ENCODE measurements at places on chromosomes 11 and 22.
A peak's percentile ranks its signal among the peaks of the same experiment; 100 is the strongest.

GRCh38 chr11:81104051-81104450 lies 1629.6 kb downstream of the FAM181B start:
- no peak for DNase-seq

GRCh38 chr11:58135171-58135570 lies 9.8 kb upstream of the OR9I1 start:
- DNase-seq = no peak

DNA sequence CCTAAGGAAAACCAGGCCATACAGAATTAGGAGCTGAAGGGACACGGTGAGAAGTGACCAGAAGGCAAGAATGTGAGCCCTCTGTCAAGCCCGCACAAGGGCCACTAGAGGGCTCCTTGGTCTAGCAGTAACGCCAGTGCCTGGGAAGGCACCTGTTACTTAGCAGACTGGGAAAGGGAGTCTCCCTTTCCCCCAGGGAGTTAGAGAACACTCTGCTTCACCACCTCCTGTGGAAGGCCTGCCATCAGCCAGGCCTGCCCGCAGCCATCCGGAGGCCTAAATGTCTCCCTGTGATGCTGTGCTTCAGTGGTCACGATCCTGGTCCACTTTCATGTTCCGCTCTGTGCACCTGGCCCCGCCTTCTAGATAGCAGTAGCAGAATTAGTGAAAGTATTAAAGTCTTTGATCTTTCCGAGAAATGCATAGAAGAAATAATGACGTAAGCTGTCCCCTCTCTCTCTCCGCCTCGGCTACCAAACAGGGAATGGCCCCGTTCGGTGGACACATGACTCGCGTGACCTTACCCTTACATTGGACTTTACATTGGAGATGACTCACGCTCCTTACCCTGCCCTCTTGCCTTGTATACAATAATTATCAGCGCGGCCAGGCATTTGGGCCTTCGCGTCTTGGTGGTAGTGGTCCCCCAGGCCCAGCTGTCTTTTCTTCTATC lies 10.7 kb upstream of the GSTP1 start:
- no peak for DNase-seq

GRCh38 chr22:42596863-42597530 lies 17.7 kb downstream of the POLDIP3 start:
- DNase-seq = no peak

- no peak for DNase-seq
Observed at GRCh38 chr22:19179497-19180048, 1.0 kb upstream of the SLC25A1 start.

DNA sequence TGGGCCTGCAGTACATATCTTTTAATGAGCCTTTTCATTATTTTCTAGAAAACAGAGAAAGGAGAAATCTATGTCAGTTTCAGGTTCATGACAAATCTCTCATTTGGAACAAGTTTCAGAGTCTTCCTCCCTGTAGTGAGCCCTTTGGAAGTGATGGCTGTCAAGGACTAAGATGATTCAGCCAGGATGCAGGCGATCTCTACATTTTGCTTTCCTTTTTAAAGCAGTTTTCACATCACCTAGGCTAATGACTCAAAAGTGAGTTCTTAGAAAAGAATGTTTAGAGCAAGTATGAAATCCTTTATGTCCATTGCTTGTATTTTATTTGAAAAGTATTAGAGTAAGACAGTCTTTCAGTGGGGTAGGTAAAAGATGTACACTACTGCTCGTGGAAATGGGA lies 130.1 kb downstream of the TRPC6 start:
- no peak for DNase-seq

GRCh38 chr11:1256257-1257045 lies 33.6 kb downstream of the MUC5B start:
- DNase-seq = no peak

GRCh38 chr11:62573006-62573591 lies 592 bp downstream of the EEF1G start:
- DNase-seq = no peak

- no peak for DNase-seq
Observed at GRCh38 chr22:39984006-39984405, 10.7 kb upstream of the FAM83F start.

GRCh38 chr11:78210000-78210608 lies 21.4 kb downstream of the USP35 start:
- no peak for DNase-seq

GRCh38 chr11:66548041-66548440 lies 1.3 kb downstream of the ACTN3 start:
- DNase-seq = no peak

- no peak for DNase-seq
Observed at GRCh38 chr22:47388331-47388730, 625.9 kb downstream of the TBC1D22A start.

DNA sequence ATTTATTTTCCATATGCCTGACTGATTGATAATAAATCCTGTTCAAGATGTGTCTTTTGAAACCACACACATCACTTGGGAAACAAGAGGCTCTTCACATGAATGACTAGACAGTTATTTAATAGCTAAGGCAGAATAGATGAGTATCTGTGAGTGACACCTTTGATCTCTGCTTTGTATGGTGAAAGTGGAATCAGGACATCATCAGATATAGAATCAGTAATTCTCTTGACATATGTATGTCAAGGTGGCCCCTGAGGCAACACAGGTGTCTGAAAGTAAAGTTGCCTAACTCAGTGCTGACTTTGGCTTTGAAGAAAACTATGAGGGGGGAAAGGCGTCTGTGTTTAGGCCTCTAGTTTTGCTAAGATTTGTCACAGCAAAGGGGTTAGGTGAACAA lies 11.5 kb upstream of the CASP4 start:
- no peak for DNase-seq

DNA sequence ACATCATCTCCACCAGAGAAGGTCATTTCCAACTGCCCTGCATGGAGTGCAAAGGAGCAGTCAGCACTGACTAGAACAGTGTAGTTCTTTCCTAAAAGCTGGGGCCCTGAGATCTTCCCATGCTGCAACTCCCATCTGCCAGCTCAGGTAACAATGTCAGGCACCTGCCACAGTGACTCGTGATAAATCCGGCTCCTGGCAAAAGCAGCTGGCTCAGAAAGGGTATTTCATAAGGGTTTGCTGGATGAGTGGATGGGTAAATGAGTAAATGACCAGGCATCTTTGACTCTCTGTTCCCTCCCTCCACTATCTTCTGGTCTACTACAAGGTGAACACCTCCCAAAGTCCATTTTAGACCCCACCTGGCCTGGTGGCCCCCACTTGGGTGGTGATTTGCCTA lies 403.6 kb downstream of the NXPE2 start:
- no peak for DNase-seq

DNA sequence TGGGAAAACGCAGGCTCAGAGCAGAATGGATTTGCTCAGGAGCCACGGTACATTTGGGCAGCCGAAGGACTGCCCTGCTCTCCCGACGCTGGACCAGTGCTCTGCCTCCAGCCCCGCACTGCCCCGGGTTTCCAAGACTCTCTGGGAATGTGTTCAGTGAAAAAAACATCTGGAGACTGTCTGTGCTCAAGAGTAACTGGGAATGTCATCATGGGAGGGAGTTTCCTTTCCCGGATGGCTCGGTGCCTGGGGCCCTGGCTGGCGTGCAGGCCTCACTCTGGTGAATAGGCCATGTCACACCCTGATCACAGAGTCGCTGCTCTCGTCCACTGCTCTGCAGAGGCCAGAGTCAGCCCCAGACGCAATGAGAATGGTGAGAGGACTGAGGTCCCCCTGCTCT lies 9.8 kb upstream of the APOL6 start:
- DNase-seq = no peak

GRCh38 chr22:38753948-38754750 lies 1.6 kb downstream of the SUN2 start:
- no peak for DNase-seq

- no peak for DNase-seq
Observed at GRCh38 chr11:41289408-41289807, 170.0 kb downstream of the LRRC4C start.

DNA sequence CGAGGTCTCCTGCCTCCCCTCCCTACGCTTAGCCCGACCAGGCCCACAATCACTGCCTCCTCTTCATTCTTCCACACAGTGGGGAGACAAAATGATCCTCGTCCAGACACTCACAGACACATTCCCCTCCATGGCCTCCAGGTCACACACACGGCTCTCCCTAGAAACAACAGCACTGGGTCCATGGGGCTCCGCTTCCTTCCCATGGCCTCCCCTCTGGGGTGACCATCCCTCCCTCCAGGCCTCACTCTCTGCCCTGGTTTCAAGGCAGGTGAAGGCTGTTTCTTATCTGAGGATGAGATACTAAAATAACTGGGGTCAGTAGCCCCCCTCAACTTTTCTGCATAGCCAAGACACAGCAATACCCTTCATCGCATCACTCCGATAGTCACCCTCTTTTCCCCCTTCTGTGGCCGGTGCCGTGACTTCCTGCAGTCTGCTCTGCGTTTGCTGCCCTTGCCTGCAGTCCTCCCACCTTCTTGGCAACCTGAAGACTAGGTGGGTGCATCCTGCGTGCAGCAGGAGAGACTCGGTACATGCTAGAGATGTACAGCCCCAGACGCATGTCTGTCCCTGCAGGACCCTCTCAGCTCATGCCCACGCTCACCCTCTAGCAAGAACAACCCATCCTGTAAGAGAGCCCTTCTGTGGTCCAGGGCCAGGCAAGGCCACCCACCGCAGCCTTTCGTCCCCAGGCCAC lies 55.8 kb downstream of the CD6 start:
- DNase-seq = peak; percentile 30

GRCh38 chr22:38835888-38836301 lies 7.9 kb downstream of the NPTXR start:
- DNase-seq = no peak
